Adrenal gland (tissue), 19 donors: ENCODE measurements at places on chromosomes 5 and 9. TPM values are rescaled to one million over a fixed set of nuclear protein-coding genes. Genes with fewer than 3 reads are reported as not detected.

- H3K4me1 ChIP-seq: no peaks in the 10 kb centered on the region
- H3K27me3 ChIP-seq: peaks cover 20% of the 10 kb centered on the region
Measured at GRCh38 chr5:180736536-180736935, 3.3 kb downstream of the OR2Y1 start.

- H3K4me3 ChIP-seq: no peak overlapping the region
- H3K27me3 ChIP-seq: no peaks in the 10 kb centered on the region
- DNase-seq: no peak
Measured at GRCh38 chr5:52457810-52458209, 329.9 kb upstream of the ITGA1 start.

Gene GMCL2
- not detected for total RNA-seq

Gene EFNA5
- 11.8 TPM for total RNA-seq

DNA sequence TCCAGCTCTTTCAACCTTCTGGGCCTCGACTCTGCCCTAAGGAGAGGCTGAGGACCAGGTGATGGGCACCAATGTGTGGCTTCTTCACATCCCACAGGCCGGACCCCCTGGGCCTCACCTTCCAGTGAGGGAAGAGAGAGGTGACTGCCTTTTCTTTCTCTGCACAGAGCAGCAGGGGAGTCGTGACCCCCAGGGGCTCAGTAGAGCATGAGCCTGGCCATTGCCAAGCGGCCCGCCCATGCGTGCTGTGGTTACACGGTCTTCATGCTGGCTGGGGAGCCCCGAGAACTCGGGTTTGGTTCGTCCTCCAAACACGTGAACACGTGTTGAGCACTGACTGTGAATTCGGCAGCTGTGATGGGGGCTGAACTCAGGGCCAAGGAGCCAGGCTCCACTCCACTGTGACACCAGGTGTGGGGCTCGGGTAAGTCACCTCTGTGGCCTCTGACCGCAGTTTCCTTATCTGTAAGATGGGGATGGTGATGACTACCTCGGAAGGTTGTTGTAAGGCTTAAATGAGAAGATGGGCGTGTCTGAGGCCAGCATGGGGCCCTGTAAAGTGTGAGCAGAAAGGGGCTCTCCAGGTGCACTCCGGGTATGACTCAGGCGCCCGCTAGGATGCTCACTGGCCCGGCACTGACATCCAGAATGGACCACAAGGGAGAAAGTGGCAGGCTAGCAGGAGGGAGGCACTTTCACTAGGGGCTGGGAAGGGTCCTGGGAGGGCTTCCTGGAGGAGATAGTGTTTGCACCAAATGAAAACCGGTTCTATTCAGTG is 13.4 kb upstream of the GRHPR start:
- no peak for DNase-seq
- no peaks in the 10 kb centered on the region for H3K27me3 ChIP-seq
- H3K27ac ChIP-seq: no peak overlapping the region

GRCh38 chr9:92140074-92140753 is 25.0 kb upstream of the SPTLC1 start:
- H3K27me3 ChIP-seq: no peaks in the 10 kb centered on the region
- no peaks in the 10 kb centered on the region for H3K36me3 ChIP-seq
- peaks cover 13% of the 10 kb centered on the region for H3K4me1 ChIP-seq
- DNase-seq: peak; percentile 96

DNA sequence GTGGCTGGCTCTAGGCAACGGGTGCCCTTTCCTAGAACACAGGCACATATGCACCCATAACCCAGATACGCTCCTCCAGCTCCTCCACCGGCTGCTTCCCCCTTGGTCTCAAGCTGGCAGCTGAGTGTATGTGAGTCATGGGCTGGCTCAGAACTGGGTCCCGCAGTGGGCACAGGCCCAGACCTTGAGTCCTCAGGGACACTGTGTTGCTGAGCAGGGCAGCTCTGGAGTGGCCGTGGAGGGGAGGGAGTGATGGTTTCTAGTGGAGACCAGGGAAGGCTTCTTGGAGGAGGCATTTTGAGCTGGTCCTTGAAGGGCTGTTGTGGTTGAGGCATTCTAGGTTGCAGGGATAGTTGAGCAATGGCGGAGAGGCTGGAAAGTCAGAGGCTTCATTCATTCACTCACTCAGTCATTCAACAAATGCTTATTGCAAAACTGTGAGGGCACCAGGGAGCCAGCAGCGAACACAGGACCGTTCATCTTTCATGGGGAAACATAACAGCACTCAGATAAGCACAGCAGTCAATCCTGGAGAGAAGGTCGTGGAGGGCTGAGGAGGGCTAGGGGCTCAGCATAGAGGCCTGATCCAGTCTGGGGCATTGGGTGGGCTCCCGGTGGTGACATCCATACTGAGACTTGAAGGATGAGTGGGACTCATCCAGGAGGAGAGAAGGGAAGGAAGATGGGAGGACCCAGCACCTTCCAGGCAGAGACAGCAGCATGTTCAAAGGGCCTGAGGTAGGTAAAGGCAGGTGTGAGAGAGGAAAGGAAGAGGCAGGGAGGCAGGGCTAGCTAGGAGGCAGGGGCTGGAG is 2.4 kb downstream of the BBLN start:
- H3K27me3 ChIP-seq: no peaks in the 10 kb centered on the region
- peak overlapping the region; percentile 81 for H3K27ac ChIP-seq
- peaks cover 41% of the 10 kb centered on the region for H3K4me1 ChIP-seq
- peaks cover 33% of the 10 kb centered on the region for H3K36me3 ChIP-seq

- no peaks in the 10 kb centered on the region for H3K27me3 ChIP-seq
- no peak overlapping the region for H3K4me3 ChIP-seq
- H3K36me3 ChIP-seq: no peaks in the 10 kb centered on the region
Measured at GRCh38 chr5:134911285-134912206, 6.6 kb downstream of the PCBD2 start.

Gene SHC3
- 18.2 TPM for total RNA-seq
